Pericardium fibroblast (primary cell): ENCODE measurements at places on chromosomes 13 and 19. TPM values are rescaled to one million over a fixed set of nuclear protein-coding genes. Genes with fewer than 3 reads are reported as not detected.

The UFM1 gene
- 43.2 and 55.2 TPM in 2 replicates for total RNA-seq

The CGB5 gene
- not detected in 2 replicates for total RNA-seq

The LIM2 gene
- not detected in 2 replicates for total RNA-seq

The PKN1 gene
- total RNA-seq: 97.4 and 115 TPM in 2 replicates

The ZSCAN4 gene
- not detected in 2 replicates for total RNA-seq

The ZNF610 gene
- total RNA-seq: 1.8 and 2.9 TPM in 2 replicates

The GIPC3 gene
- 0.12 and 0.34 TPM in 2 replicates for total RNA-seq

The FPR1 gene
- total RNA-seq: 0.23 and 0.68 TPM in 2 replicates

The ERICH4 gene
- total RNA-seq: not detected in 2 replicates

The KLK11 gene
- 0.93 TPM in 1 of 2 replicates, not detected in the other for total RNA-seq

The ZNF132 gene
- 3.8 and 4.4 TPM in 2 replicates for total RNA-seq

The TGFB1 gene
- total RNA-seq: 27.4 and 28.7 TPM in 2 replicates

The VSIG10L gene
- total RNA-seq: 0.35 and 2.0 TPM in 2 replicates

The SIGLECL1 gene
- not detected in 2 replicates for total RNA-seq

The GRIK5 gene
- total RNA-seq: 0.77 TPM in 1 of 2 replicates, not detected in the other

The CEACAM1 gene
- total RNA-seq: 0.12 TPM in 1 of 2 replicates, not detected in the other

The GTPBP3 gene
- 7.9 and 9.8 TPM in 2 replicates for total RNA-seq

The FPR2 gene
- 0.09 TPM in 1 of 2 replicates, not detected in the other for total RNA-seq

The KLHL1 gene
- not detected in 2 replicates for total RNA-seq

The FUT6 gene
- not detected in 2 replicates for total RNA-seq

The SULT2A1 gene
- total RNA-seq: not detected in 2 replicates

The LATS2 gene
- 23.9 and 29.3 TPM in 2 replicates for total RNA-seq

The SCN1B gene
- total RNA-seq: 5.2 and 27.2 TPM in 2 replicates

The ZNF582 gene
- total RNA-seq: 3.6 and 4.3 TPM in 2 replicates

The CCDC8 gene
- total RNA-seq: 43.2 and 72.2 TPM in 2 replicates
